Left renal cortex interstitium (tissue), 4 donors: ENCODE measurements at places on chromosomes 4 and X.

DNA sequence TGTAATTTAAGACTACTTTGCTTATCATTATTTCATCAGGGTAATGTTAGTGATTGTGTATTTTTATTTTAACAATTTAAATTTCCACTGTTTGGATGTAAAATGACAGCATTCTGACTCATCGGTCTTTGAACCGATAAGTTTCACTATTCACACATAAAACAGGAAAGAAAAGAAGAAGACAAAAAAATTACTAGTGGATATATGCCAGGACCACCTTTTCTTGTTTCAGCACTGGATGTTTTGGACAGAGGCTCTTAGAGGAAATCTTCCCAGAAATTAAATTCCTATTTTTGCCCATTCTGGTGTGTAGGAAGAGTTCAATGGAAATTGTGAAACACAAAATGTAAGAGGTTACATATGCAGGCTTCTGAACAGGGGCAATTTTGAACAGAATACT is 57.4 kb downstream of the VEGFC start:
- DNase-seq = no peak

DNA sequence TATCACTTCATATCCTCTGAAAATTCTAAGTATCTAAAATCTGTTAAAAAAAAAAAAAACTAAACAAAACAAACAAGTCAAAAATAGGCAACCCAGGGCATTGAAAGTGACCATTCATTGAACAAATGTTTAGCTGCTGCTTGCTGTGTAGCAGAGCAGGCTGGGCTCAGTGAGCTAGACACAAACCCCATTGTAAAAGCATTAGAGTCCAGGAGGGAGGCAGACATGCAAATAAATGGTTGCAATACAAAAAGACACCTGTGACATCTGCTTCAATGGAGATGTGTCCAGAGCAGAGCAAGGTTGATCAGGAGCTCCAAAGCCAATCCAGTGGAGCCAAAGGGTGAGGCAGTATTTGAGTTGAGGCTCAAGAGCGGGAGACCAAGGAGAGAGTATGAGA is 267.3 kb upstream of the GATB start:
- DNase-seq = no peak

DNA sequence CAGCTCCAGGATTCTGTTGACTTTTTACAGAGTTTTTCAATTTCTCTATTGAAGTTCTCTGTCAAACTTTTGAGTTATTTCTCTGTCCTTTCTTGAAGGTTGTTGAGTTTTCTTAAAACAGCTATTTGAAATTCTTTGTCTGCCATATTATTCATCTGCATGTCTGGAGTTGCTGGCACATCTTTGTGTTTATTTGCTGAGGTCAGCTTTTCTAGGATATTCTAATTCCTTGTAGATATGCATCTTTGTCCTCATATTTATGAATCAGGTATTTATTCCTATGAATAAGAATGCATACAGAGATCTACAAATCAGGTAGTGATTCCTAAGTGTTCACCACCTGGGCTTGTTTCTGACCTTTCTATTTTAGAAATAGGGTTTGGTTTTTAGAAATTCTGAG is 546.4 kb downstream of the RAPGEF2 start:
- DNase-seq = no peak

GRCh38 chrX:81261576-81261975 is 59.7 kb downstream of the SH3BGRL start:
- no peak for DNase-seq

DNA sequence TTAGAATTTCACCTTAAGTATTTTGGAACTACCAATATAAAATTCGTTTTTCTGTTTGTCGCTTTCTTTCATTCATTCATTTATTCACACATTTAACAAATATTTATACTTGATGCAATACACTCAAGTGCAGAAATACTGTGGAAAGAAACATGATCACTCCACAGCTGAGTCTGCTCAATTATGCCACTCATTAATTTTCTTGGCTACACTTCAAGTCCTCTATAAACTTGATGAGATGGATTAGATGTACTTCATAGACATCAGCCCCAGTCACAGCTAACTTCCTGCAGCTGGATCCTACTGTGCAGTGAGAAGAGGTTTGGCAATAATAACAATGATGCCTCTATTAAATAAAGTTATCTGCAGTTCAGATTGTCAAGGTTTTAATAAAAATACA is 208.1 kb downstream of the PDGFC start:
- DNase-seq = no peak

DNA sequence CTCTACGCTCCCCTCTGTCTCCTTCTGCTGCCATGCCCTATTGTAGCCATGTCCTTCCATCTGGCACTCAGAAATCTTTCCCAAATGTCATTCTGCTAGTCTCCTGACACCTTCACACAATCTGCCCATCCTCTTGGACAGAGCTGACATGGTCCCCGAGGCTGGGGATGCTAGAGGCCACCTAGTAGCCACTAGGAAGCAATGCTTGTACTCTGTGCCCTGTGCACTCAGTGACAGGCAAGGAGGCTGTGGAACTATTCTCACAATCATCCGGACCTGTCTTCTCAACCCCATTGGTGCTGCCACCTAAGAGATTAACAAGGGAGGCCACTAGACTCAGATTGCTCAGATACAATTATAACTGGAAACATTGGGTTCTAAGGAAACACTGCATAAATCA is 112.6 kb upstream of the TMEM164 start:
- DNase-seq = no peak

DNA sequence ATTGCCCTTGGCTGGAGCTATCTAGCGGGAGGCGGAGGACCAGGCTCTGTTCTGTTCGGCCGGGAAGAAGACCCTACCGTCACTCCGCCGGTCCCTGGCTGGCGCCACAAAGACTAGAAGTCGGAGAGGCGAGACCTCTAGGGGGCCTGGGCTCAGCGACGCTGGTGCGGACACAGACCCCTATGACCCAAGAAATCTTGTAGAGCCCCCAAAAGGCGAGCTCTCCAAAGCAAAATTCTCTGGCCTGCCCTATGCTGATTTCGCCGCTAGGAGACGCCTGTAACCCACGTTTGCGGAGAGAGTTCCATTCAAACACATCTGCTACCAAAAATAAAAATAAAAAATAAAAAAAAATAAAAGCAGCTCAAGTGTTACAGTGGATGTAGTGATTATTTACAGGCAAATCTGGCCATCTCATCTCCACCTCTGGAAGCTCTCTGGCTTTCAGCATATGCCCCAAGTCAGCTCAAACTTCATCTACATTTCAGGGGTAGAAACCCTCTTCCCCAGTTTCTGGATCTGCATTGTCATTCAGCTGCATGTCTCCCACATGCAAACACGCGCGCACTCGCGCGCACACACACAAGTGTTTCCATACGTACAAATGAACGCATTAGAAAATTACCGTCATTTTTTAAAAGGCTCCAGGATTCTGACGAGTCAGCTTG is 2.4 kb upstream of the PCDH10 start:
- DNase-seq = peak; percentile 66

GRCh38 chr4:185513489-185514181 is 21.7 kb downstream of the PDLIM3 start:
- no peak for DNase-seq

DNA sequence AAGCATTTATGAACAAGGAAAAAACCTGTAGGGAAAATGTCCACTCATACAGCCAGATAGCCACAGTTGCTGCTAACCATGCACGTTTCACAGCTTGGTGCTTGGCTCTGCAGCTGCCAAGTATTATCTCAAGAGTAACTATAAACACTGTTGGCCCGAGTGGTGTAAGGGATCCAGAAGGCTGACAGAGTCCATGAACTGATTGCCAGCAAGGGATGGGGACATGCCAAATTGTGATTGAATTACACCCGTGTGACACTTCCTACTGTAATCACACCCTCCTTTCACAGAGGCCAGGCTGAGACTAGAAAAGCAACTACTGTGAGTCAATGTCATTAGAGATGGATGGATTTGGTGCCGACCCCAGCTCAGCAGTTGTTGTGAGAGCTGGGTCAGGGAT is 223.9 kb upstream of the ANKRD50 start:
- peak; percentile 27 for DNase-seq

DNA sequence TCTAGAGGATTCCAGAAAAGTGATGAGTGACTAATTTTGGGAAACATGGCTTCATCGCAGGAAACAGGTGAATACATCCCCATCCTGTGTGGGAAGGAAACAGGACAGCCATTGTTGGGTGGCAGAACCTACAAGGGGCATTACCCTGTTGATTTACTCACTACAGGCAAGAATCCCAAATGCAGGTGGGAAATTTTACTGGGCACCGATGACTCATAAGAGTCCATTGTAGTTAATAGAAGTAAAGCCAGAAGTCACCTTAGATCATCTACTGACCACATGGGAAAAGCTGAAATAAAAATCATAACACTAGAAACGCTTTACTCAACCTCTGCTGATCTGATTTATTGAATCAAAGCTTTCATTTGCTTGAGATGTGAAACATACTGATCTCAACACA is 136.4 kb downstream of the TRIML1 start:
- DNase-seq = no peak

DNA sequence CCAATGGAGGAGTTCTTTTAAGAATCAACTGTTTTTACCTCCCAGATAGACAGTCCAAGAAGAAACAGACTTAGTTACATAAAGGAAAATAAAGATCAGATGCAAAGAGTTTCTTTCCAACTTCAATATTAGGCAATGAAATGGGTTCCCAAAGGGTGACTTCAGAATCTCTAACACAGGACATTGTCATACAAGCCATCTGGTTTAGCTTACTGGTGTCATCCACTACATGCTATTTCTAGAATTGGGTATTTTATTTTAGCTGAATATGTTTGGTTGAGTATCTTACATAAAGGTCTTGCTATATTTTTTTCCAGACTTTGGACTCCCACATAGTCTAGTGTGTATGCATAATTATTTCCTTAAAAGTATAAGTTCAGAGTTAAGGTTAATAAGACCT is 162.1 kb upstream of the SLC7A11 start:
- no peak for DNase-seq

- DNase-seq = no peak
Measured at GRCh38 chr4:37594099-37594498, 92.1 kb downstream of the RELL1 start.

GRCh38 chr4:167890226-167890625 is 202.1 kb upstream of the ANXA10 start:
- DNase-seq = no peak

GRCh38 chr4:116070283-116070682 is 956.9 kb upstream of the NDST4 start:
- DNase-seq = no peak

DNA sequence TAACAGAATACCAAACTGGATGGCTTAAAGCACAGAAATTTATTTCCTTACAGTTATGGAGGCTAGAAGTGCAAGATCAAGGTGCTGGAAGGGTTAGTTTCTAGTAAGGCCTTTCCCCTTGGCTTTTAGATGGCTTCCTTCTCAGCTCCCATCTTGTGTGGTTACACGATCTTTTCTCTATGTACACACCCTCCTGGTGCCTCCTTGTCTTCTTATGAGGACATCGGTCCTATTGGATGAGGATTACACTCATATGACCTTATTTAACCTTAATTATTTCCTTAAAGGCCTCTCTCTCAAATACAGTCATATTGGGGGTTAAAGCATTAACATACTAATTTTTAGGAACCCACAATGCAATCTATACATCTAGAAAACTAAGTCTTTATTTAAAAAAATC is 787.9 kb upstream of the GALNTL6 start:
- DNase-seq = no peak

DNA sequence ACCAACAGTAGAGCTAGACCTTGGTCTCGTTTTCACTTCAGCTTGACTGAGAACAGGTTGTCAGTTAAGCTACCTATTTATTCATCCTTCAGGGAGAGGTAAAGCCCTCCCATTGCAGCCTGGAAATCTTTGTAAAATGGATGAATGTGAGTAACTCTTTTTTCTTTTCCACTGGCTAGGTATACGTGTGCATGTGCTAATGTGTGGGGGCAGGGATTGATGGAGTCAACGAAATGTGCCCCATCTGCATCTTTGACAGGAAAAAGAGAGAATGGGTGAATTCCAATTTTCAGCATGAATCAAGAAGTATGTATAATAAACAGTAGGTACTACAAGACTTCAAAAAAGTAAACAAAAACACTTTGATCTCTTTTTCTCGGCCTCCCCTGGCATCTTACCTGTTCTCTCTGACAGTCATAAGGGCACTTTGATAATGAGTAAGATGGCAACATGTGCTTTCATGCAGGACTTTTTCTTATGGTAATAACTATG is at the start of gene IL21:
Gene IL21 (minus strand): TSS at position 51 of the 492 bp plus-strand sequence. CDS start 55 bp downstream, outside the sequence.
- DNase-seq = no peak

DNA sequence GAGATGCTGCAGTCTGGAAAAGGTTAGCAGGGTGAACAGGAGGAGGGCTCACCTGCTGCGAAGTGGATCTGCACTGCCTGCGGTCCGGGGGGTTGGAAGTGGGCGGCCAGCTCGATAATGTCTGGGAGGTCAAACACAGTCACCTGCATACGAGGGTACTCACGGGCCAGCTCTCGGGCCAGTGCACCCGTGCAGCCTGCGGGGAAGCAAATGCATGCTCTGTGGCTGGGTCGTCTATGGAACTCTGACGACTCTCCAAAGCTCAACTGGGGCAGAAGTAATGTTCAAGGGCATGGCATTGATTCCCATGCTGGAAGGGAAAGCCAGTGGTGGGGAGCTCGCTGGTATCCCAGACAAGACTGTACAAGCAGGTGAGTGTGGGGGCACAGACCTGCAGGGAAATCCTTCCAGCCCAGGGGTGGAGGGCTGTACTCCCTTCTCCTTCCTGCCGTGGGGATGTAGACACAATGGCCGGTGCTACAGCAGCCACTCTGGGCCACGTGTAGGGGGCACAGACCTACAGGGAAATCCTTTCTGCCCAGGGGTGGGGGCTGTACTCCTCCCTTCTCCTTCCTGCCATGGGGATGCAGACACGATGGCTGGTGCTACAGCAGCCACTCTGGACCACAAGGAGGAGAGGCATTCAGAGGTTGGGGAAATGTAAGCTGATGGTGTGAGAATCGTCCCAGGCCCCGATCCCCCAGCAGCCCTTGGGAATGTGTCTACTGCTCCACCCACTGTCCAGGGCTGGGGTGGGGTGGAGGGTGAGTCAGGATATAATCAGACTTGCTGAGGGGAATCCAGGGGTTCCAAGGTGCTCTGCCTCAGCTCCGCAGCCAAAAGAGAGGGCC is 26.2 kb upstream of the SLC25A6 start:
- DNase-seq = no peak

DNA sequence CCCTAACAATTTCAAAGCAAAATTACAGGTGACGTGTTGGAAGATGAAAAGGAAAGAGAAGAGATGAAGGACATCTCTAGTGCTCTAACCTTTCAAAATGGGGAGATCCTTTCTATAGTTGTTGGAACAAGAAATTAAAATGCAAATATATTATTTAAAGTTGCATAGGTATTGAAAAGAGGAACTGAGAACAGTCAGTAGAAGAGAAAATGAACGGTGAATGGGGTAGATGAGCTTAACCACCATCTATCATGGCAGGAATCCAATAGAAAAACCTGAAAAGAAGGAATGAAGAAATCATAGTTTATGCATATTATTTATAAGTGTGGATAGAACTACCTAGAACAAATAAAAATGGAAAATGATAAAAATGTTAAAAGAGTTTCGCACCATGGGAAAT is 42.0 kb downstream of the ANXA5 start:
- DNase-seq = no peak
